ENCODE measurements at places on chromosomes 12 and 14. TPM values are rescaled to one million over a fixed set of nuclear protein-coding genes. Genes with fewer than 3 reads are reported as not detected.

CCER1 gene
- total RNA-seq: not detected

CPNE6 gene
- not detected for total RNA-seq

SRRM4 gene
- not detected for total RNA-seq

MYF5 gene
- not detected for total RNA-seq

CCDC177 gene
- total RNA-seq: not detected

YBX3 gene
- 199 TPM for total RNA-seq

FAM161B gene
- 2.4 TPM for total RNA-seq

KLHL33 gene
- total RNA-seq: 0.50 TPM

NGDN gene
- total RNA-seq: 23.3 TPM

OR4N5 gene
- total RNA-seq: not detected

Data from bronchus fibroblast of lung (primary cell).